GM12892 (cell line): ENCODE measurements at places on chromosomes 1 and 21.

DNA sequence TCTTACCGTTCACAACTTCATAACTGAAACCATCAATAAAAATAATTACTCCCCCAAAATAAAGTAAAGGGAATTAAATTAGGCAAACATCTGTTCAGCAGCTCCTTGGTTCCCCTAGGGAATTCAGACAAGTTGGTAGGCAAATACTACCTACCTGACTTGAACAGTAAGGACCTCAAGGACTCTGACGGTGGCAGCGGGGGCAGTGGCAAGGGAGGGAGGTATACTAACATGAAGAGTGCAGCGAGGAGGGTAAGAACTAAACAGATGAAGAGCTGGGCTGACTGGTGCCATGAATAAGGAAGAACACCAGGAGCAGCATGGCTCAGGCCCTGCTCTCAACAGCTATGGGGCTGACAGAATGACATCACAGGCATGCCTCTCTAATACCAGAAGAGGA, 33.1 kb downstream of the MTOR start:
- DNase-seq = no peak

DNA sequence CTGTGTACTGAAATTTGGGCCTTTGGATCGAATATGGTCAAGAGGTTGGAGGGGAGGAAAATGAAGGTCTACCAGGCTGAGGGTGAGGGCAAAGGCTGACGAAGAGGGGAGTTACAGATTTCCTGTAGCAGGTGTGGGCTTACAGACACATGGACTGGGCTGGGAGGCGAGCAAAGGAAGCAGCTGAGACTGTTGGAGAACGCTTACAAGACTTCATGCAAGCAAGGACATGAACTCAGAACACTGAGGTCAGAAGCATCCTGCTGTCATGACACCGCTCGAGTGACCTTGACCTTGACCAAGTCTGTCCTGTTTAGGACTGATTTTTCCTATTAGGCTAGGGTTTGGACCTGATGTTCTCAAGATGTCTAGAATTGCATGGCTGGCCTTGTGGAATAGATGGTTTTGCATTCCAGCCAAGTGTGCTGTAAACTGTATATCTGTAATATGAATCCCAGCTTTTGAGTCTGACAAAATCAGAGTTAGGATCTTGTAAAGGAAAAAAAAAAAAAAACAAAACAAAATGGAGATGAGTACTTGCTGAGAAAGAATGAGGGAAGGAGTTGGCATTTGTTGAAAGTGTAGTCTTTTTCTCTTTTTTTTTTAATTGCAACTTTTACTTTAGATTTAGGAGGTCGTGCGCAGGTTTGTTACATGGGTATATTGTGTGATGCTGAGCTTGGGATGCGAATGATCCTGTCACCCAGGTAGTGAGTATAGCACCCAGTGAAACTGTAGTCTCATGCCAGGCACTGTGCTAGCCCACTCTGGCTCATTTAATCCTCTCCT, 5.8 kb downstream of the ELF3 start:
- DNase-seq = no peak

DNA sequence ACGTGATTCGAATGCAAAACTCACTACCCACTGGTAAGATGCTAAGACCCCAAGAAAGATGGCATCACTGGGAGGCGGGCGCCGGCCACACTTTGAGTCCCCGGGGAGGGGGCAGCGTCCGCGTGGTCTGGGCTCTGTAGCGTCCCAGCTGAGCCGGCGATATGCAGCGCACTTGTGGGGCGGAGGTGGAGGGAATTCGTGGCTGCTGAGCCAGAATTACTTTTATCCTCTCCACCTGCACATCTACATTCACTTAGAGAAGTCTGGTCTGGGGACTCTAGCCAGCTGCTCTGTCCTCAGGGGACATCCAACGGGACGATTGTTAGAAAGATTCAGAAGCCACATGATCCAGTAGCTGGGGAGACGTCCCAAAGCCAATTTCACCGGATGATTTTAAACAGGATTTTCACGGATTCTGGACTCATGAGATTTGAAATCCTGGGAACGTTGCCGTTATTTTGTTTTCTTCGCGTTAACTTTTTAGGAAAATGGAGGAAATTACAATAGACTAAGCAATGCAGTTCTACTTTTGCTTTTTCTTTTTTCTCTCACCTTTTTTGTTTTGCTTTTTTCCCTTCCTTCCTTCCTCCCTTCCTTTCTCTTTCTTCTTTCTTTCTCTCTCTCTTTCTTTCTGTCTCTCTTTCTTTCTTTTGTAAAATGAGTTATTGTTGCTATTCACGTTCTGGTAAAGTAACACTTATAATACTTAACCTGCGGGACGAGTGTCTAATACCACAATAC, 1.3 kb downstream of the JAM2 start:
- peak; percentile 23 for DNase-seq

DNA sequence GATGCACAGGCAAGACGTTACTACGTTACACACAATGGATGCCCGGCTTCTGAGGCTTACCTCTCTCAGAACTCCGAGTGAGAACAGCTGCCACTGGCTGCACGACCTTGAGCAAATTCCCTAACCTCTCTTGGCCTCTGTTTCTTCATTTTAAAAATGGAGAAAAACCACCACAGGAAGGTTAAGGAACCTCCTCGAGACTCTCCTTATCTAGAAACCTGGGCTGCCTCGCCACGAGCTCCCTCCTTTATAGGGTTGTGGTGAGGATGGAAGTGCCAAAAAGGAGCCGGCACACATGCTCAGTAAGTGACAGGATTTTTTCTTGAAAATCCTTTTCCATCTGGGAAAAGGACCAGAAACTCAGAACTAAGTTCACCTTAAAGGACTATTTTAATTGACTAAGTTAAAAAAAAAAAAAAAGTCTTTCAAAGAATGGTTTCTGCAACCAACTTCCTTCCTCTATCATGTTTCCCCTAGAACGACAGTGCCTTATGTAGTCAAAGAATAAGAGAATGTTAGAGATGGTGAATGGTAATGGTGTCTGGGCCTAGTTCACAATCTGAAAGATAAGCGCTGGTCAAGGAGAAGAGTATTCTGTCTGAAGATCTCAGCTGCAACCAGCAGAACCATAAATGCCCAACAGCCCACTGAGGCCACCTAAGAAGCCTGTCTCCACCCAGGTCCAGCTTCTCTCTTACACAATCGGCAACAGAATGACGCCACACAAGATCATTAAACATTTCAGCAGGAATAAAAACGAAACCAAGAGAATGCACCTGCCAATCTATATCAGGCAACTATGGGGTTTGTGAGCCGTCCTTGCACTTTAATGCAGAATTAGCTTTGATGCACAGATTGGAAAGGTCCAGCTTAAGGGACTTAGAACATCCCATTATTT, 64.9 kb downstream of the SLC45A1 start:
- DNase-seq = no peak

DNA sequence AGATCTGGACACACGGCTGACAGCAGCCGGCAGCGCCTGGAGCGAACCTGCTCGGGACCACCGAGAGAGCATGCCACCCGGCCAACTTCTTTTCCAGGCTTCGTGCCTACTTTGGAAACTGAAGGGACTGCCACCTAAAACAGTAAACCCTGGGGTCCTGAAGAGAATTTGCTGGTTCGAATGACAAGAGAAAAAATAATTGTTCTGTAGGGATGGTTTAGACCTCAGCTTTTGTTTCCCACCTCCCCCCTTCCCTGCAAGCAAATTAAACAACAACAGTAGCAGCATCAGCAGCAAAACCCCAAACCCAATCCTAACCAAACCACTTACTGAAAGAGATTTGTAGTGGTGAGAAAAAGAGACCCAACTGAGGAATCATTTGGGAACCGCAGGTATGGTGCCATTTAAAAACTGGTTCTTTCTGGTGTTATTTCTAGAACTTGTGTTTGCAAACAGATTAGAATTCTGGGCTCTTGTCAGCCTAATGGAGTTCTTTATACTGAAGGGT, 105.6 kb downstream of the LEPR start:
- DNase-seq = no peak

GRCh38 chr1:218312509-218312908, 27.4 kb downstream of the RRP15 start:
- no peak for DNase-seq
